ENCODE measurements at places on chromosomes 5 and 9.
A peak's percentile ranks its signal among the peaks of the same experiment; 100 is the strongest.

DNA sequence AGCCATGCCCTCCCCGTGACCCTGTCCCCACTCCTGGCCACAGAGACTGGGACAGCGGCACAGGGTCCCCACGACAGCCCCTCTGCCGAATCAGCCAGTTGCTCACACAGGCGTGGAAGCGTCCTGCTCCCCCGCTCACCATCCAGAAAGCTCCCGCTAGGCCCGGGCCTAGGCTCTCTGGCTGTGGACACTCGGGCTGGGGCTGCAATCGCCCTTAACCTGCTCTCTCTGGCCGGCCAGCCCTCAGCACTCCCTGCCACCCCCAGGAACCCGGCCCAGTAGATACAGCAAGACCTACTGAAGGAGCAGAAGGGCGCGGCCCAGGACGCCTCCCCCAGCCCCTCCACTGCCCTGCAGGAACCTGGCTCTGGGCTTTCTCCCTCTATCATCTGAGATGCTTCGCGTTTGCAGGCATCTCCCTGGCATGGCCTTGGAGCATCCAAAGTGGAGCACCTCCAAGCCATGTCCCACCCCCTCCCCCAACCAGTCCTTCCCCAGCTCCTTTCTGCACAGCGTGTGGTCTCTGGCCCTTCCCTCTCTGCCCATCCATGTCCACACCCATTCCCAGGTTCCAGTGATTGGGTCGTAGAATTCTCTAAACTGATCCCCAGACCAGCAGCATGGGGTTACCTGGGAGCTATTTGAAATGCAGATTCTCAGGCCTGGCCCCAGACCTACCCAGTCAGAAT, 113.7 kb upstream of the LMX1B start:
- peaks cover 11% of the 10 kb centered on the region for H3K4me1 ChIP-seq
- peak; percentile 16 for DNase-seq
- no peak overlapping the region for H3K27ac ChIP-seq
- H3K36me3 ChIP-seq, result no peaks in the 10 kb centered on the region
- peak overlapping the region; percentile 58 for H3K4me3 ChIP-seq
- peaks cover 17% of the 10 kb centered on the region for H3K27me3 ChIP-seq

DNA sequence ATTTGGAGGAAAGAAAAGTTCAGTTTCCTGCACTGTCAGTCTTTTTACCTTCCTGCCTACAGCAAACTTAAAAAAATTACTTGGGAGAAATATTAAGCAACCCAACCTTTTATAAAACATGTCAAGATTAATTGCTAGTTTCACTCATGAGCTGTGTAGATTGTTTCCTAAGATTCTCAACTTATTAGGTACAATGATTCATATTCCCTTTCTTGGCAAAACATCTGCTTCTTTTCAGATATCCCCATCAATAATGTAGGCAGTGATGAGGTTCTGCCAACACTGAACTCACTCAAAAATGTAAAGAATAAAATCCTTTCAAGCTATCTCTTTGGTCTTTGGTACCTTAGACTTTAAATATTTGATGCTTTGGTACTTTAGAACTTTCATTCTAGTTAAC, 56.0 kb downstream of the ISL1 start:
- no peaks in the 10 kb centered on the region for H3K36me3 ChIP-seq
- no peaks in the 10 kb centered on the region for H3K4me1 ChIP-seq
- no peak for DNase-seq
- H3K27ac ChIP-seq, result no peak overlapping the region
- no peak overlapping the region for H3K4me3 ChIP-seq

DNA sequence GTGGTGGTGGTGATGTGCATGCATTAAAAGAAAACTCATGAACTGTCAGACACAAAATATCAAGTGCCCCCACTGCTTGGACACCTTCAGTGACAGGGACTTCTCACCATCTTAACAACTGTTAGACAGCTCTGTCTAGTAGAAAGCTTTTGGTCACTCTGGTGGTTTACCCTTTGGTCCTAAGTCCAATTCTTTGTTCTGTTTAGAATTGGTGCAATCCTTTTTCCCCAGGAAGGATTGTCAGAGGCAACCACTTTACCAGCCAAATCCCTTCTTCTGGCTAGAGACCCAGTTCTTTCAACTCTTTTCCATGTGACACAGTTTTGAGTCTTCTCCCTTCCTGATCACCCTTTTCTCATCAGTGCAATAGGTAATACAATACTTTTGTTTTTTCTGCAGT, 140.2 kb downstream of the SEC61B start:
- H3K4me1 ChIP-seq, result peaks cover 10% of the 10 kb centered on the region
- no peak overlapping the region for H3K27ac ChIP-seq
- H3K27me3 ChIP-seq, result peaks cover 38% of the 10 kb centered on the region
- DNase-seq, result no peak
- H3K4me3 ChIP-seq, result no peak overlapping the region

GRCh38 chr9:124128568-124129166, 117.1 kb downstream of the LHX2 start:
- no peak overlapping the region for H3K4me3 ChIP-seq
- H3K4me1 ChIP-seq, result no peaks in the 10 kb centered on the region
- H3K27ac ChIP-seq, result no peak overlapping the region
- H3K27me3 ChIP-seq, result peaks cover 6% of the 10 kb centered on the region
- no peak for DNase-seq
- H3K36me3 ChIP-seq, result no peaks in the 10 kb centered on the region

- H3K4me1 ChIP-seq, result peaks cover 21% of the 10 kb centered on the region
- no peak overlapping the region for H3K4me3 ChIP-seq
- DNase-seq, result no peak
- H3K36me3 ChIP-seq, result peaks cover 3% of the 10 kb centered on the region
- H3K27ac ChIP-seq, result no peak overlapping the region
- no peaks in the 10 kb centered on the region for H3K27me3 ChIP-seq
These were observed 57.4 kb downstream of the CFAP95 start for GRCh38 chr9:69877852-69878514.

GRCh38 chr9:81560851-81561732, 128.3 kb downstream of the TLE1 start:
- no peaks in the 10 kb centered on the region for H3K36me3 ChIP-seq
- no peak overlapping the region for H3K4me3 ChIP-seq
- DNase-seq, result no peak
- no peaks in the 10 kb centered on the region for H3K27me3 ChIP-seq

GRCh38 chr9:129811967-129812363, 9.0 kb downstream of the TOR1B start:
- no peak overlapping the region for H3K27ac ChIP-seq
- H3K27me3 ChIP-seq, result no peaks in the 10 kb centered on the region

DNA sequence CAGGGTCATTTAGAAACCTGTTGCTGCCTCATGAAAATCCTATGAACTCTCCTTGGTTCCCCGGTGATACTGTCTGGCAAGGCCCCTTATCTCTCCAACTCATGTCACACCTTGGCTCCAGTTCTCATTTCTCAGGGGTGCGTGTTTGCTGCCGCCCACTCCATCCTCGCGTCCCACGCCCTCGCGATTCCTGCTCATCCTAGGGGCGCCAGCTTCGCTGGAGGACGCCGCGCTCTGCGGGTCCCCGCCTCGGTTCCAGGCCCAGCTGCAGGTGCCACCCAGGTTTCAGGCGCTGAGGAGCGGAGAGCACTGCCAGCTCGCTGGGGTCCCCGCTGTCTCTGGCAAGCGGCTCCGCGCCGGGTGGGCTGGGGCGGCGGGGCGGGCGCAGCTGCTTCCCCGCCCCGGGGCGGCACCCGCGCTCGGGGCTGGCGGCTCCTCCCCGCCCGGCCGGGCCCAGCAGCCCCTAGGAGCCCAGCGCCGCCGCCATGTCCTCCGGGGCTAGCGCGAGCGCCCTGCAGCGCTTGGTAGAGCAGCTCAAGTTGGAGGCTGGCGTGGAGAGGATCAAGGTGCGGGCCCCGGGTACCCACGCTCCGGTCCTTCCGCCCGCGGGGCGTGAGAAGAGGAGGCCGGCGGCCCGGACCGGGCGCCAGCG, at the start of gene GNG10:
GNG10 (plus strand) TSS at position 456 of the 652 bp plus-strand sequence; CDS start at position 486, 30 bp downstream.
- peaks cover 21% of the 10 kb centered on the region for H3K4me1 ChIP-seq
- DNase-seq, result peak; percentile 75
- H3K27ac ChIP-seq, result peak within 1 kb of the TSS; percentile 85
- no peaks in the 10 kb centered on the region for H3K27me3 ChIP-seq
- H3K36me3 ChIP-seq, result no peaks in the 10 kb centered on the region

DNA sequence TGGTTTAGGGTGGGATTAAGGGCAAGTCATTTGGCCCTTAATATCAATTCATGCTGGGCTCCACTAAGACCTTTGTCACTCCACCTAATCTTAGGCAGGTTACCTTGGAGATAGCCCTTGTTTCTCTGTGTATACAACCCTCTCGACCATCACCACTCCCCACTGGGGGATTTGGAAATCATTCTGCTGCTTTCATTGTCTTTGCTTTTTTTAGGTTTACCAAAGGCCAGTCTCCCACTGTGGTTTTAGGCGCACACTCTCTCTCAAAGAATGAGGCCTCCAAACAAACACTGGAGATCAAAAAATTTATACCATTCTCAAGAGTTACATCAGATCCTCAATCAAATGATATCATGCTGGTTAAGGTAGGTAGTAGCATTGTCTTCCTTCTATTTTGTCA, 6.2 kb downstream of the GZMK start:
- H3K27ac ChIP-seq, result no peak overlapping the region
- no peak overlapping the region for H3K4me3 ChIP-seq
- peaks cover 4% of the 10 kb centered on the region for H3K27me3 ChIP-seq
- H3K36me3 ChIP-seq, result no peaks in the 10 kb centered on the region
- H3K4me1 ChIP-seq, result no peaks in the 10 kb centered on the region

DNA sequence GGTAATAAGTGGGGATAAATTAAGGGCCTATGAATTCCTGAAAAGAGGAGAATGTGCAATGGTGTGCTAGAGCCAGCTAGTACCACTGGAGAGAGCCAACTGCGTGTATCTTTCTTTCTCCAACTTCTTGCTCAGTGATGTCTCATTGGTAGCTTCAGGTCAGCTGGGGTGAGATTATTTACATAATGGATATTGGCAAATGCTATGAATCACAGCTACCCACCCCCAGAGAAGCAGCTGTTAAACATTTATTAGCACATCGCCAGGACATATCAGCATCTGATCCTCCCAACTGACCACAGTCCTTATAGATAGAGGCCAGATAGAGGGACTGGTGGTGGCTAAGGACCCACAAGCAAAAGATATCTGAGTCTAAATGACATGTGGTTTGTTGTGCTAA, 421.3 kb downstream of the ACTL7B start:
- no peak overlapping the region for H3K4me3 ChIP-seq
- peaks cover 4% of the 10 kb centered on the region for H3K27me3 ChIP-seq
- no peak for DNase-seq
- H3K4me1 ChIP-seq, result no peaks in the 10 kb centered on the region

- H3K4me3 ChIP-seq, result no peak overlapping the region
- no peak overlapping the region for H3K27ac ChIP-seq
- no peak for DNase-seq
- H3K4me1 ChIP-seq, result no peaks in the 10 kb centered on the region
- H3K36me3 ChIP-seq, result no peaks in the 10 kb centered on the region
These were observed 20.7 kb upstream of the ANKRD34B start for GRCh38 chr5:80590766-80591165.

DNA sequence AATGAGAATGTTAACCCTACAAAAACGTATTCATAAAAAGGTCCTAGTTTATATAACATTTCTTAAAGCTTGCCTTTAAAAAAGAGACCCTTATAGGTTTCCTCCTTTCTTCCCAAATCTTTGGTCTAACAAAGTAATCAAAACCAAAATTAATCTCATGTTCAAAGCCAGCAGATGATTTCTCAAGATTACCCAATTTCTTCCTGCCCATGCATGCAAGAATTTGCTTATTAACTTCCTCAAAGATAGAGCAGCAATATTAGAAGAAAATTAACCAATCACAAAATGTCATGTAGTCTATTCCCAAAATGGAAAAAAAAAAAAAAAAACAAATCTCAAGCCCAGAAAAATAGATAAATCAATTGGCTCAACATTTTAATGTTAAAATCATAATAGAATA, 114.9 kb downstream of the MLLT3 start:
- DNase-seq, result no peak
- peaks cover 8% of the 10 kb centered on the region for H3K36me3 ChIP-seq
- no peak overlapping the region for H3K4me3 ChIP-seq
- H3K27ac ChIP-seq, result peak overlapping the region; percentile 26

GRCh38 chr5:111689357-111689935, 67.5 kb downstream of the NREP start:
- peaks cover 3% of the 10 kb centered on the region for H3K36me3 ChIP-seq
- H3K27me3 ChIP-seq, result no peaks in the 10 kb centered on the region
- H3K27ac ChIP-seq, result no peak overlapping the region
- DNase-seq, result no peak

GRCh38 chr9:95516734-95517558, at the start of gene PTCH1:
PTCH1 (minus strand) TSS chr9:95516971.
- H3K36me3 ChIP-seq, result no peaks in the 10 kb centered on the region
- peak within 1 kb of the TSS; percentile 88 for H3K4me3 ChIP-seq
- peaks cover 90% of the 10 kb centered on the region for H3K27me3 ChIP-seq
- DNase-seq, result no peak

Measured in mesothelial cell of epicardium (in vitro differentiated cells).